ENCODE measurements at places on chromosomes 3 and 15. TPM values are rescaled to one million over a fixed set of nuclear protein-coding genes. Genes with fewer than 3 reads are reported as not detected.

DNA sequence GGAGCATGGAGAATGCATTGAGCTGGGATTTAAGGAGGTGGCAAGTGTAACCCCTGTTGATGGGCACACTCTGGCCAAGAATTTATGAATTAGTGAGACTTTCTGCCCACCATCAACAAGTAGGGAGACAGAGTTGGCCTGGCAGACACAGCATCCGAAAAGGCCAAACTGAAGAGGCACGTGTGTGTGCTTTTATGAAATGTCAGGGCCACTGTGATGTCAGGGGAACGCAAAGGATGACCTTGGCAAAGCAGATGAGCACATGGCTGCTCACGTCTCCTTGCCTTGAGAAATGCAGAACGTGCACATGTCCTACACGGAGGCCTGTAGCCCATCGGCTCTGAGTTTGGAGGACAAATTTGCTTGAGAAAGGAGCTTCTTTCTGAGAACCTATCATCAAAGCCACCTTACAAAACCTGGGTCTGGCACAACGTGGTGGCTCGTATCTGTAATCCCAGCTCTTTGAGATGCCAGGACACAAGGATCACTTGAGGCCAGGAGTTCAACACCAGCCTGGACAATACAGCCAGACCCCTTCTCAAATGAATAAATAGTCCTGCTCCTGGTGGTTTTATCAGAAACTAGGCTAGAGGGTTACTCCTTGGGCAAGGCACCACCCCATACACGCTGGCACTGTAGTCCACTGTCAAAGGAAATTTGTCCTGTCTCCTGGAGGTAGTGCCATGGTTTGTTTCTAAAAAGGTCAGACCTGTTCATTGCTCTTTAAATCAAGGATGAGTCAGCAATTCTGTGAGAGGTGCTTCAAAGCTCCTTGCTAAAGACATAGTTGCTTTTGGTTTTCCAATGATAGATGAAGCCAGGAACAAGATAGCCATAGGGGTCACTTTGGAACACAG, 941 bp upstream of the SH3BP5 start:
- DNase-seq: no peak

DNA sequence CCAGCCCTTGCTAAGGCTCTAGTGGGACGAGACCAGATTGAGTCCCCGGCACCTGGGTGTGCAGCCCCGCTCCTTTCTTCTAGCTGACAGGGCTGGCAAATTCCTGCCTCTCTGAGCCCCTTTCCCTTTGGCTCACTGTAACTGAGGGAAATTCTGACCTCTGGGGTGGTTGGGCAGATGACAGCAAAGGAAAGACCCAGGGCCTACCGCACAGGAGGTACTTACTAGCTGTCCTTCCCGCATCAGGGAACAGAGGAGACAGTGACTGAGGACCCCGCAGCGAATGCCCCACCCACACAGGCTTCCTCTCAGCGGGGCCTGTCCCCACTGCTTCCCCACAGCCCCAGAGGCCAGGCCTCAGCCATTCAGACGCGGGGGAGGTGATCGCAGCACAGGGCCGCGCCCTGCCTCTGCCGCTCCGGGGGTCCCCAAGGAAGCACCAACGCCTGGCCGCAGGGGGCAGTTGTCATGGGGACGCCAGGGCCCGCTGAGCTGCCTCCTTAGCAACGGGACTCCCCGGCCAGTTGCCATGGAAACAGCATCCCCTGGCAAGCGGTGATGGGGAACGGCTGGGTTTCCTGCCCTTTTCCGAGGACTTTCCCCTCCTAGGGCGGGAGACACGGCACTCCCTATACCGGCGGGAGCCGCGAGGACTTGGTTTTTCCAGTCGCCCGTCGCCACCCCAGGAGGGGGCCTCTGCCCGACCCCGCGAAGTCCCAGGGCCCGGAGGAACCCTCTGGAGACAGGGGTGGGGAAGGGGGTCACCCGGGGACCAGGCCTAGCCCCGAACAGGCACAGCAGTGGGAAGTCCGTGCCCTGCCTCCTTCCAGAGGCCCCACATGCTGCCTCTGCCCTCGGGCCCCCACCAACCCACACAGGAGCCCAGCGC, 50.1 kb downstream of the HCN4 start:
- DNase-seq: peak; percentile 92

DNA sequence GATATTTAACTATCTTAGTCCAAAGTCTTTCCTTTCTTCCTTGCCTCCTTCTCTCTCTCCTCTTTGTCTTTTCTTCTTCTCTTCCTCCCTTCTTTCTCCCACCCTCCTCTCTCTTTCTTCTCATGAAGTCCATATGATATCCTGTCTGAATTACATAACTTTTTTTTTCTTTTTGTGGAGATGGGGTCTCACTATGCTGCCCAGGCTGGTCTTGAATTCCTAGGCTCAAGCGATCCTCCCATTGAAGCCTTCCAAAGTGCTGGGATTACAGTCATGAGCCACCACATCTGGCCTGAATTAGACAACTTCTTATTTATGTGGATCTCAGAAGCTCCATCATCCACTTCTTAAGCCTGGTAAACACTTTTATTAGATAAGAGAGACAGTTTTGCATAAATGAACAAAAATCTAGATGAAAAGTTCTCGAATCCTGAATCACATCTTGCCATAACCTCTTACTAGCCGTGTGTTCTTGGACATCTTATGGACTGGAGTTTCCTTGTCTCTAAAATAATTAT, 206.5 kb downstream of the LPP start:
- no peak for DNase-seq

DNA sequence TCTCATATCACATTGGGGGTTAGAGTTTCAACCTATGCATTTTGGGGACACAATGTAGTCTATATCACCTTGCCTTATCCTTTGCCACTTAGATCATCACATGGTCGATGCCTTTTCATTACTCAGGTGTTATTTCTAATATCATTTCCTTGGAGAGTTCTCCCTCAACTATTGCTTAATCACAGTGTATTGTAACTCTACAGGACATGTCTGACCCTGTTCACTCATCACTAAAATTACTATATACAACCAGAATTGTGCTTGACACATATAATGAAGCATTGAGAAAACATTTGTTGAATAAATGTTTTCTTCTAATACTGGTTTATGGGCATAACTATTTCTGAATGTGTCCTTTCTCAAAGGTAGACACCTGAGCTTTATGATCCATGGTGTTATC, 207.4 kb downstream of the EPHA6 start:
- no peak for DNase-seq

RCN2 gene
- total RNA-seq: 99.2 TPM

GRCh38 chr3:40201770-40202169, 107.7 kb upstream of the EIF1B start:
- no peak for DNase-seq

DNA sequence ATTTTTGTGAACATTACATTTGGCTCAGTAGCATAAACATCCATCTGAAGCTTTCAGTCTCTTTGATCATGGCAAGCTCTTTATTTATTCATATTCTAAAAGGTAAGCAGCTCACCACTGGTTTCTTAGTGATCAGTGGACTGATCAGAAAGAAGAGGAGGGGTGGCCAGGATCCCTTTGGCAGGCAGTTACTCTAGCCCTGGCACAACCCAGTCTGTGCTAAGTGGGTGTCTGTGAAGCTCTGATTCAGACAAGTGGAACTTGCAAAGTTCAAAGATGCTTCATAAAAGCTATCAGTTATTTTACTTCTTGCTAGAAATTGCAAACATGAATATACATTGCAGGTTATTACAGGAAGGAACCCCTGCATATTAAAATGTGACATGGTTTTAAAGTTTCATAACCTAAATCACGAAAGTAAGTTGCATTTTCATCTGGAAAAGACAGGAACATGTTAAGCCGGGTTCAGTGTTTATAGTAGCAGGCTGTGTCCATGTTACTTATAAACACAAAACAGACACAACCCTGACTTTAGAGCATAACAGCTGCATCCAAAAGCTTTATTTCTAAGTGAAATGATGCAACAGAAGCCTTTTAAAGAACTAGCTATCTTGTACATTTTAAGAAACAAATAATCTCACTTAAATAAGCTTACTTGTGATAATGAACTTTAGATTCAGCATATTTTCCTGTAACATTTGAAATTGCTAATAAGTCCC, 785.3 kb downstream of the MCTP2 start:
- no peak for DNase-seq

DNA sequence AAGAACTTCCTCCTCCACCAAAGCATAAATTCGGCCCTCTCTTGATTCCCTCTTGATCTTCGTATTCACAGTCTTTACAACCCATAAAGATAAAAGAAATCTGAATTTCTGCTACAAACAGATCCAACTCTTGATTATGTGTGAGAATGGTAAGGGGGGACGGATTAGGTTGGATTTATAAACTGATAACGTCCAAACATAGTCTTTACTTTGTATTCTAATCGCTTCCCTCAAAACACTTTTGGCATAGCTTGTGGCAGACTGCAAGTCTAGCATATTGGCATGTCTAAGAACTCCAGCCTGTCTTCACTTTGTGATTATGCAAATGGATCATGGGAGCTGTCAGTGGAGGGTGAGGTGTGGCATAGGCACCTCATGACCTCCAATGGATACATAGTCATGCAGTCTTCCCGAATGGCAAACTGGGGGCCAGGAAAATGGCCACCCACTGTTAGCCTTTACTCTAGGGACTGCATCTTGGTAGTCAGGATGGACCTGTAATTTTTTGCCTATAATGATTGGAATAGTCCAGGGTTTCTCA, 24.3 kb upstream of the GPR171 start:
- no peak for DNase-seq

CPN2 gene
- total RNA-seq: not detected

GRCh38 chr3:113255854-113256615, 44.7 kb downstream of the BOC start:
- no peak for DNase-seq

DNA sequence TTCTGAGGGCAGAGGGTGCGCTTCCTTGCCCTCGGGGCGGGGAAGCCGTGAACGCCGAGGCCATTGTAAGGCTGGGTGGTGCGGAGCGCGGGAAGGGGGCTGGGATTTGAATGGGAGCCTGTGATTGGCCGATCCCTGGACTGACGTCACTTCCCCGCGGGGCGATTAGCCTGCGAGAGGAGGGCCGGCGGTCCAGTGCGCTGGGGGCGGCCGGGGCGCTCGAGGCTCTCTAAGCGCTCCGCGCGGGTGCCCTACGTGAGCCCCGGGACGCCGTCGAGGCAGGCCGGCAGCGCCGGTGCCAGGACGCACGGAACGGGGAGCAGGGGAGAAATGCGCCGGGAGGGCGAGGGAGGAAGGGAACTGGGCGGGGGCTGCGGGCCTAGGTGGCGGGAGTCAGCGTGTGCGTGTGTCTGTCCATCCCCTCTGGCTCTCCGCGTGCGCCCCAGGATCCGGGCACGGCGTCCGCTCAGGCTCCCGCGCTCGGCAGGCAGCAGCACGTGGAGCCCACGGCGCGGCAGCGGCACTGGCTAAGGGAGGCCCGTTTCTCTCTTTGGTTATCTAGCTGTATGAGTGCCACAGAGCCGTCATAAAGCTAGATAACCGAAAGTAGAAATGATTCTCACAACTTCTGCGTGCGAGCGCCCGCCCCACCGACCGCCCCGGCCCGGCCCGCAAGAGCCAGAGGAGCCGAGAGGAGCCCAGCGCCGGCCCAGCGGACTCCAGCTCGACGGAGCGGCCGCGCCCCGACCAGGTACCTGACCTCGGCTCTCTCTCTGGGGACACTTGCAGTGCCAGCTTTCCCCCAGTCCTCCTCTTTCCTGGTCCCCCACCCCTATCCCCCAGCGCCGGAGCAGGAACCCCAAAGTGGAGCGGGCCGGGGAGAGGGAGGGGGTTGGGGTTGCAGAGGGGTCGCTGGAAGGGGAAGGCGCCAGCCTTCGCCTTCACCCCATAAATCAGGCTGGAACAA, 33.1 kb upstream of the POLG start:
- DNase-seq: no peak

DNA sequence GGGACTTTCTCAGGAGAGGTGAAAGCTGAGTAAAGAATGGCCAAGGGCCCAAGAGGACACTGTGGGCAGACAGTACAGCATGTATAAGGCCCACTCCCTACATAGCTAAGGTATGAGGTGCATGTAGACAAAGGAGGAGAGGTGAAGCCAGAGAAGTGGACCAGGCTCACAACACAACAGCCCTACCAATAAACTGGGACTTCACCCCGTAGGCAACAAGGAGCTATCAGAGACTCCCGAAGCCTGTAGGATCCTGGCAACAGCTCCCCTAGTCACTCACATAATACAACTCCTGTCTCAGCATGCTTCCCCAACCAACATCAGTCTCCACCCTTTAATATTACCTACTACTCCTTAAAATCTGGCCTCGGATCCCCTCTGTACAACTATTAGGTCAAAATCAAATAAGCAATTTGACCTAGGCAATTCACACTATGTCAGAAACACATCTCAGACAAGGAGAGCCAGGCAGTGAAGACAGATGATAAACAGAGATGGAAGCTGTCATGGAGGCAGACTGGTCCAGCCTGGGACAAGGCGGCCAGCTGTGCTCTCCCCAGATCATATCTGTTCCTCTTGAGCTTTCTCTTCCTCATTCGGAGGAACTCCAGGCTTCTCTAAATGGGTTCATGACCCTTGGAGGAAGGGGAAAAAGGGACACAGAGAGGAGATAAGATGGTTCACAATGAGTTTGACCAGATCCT, 1.4 kb downstream of the XXYLT1 start:
- no peak for DNase-seq

GRCh38 chr15:63970621-63971426, 75.5 kb downstream of the DAPK2 start:
- DNase-seq: no peak

PARP15 gene
- not detected for total RNA-seq

DNA sequence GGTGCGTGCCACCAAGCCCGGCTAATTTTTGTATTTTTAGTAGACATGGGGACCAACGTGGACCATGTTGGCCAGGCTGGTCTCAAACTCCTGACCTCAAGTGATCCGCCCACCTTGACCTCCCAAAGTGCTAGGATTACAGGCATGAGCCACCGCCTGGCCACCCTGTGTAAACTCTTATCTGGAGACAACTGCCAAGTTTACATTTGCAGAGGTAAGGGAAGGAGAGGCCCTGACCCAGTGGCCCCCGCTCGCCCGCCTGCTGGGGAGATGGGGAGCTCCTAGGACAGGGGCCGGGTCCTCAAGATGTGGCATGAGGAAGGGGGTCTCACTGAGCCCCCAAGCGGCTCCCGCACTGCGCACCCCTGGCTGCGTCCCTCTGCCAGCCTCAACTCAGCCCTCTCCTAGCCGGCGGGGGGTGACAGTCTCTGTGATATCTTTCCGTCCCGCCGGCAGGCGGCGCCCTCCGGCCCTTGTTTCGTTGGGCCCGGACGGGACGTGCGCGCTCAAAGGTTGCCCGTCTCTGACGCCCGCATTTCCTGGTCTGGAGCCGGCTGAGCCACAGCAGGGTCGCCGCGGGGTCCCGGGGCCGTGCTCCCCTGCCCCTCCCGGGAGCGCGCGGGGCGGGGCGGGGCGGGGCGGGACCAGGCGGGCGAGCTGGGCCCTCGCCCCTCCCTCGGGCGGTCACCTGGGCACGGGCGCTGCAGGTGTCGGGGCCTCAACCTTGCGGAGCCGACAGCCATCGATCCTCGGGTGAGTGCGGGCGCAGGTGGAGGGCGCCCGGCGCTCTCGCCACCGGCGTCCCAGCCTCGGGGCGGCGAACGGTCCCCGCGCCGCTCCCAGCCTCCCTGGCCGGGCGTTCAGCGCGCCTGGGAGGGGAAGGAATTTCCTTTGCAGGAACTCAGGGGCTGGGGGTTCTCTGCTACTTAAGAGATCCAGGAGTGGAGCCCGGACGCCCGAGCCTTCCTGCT, at the start of gene GPR160:
Gene GPR160 (plus strand): TSS at position 533 of the 971 bp plus-strand sequence. CDS start 45,978 bp downstream, outside the sequence.
- no peak for DNase-seq
